Right atrium auricular region (tissue), 2 donors: ENCODE measurements at places on chromosomes 1 and 21. TPM values are rescaled to one million over a fixed set of nuclear protein-coding genes. Genes with fewer than 3 reads are reported as not detected.

Gene FTCD
- not detected for total RNA-seq

- DNase-seq: no peak
Measured at GRCh38 chr1:156641761-156642264, at the start of gene BCAN. BCAN (plus strand) TSS chr1:156642117; CDS start chr1:156646055, 3,938 bp downstream.

DNA sequence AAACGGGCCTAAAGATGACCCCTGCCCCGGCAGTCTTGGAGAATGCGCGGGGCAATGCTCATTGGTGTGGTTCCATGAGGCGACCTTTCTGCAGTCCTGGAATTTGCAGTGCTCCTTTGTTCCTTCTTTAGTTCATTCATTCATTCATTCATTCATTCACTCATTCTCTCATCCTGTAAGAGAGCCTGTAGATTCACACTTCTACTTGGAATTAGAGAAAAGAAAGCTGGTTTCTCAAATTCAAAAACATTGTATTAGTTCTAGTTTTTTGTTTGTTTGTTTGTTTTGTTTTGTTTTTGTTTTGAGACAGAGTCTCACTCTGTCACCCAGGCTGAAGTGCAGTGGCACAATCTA, 31.6 kb downstream of the PAX7 start:
- DNase-seq: no peak

Gene GBP3
- total RNA-seq: 10.4 TPM

GRCh38 chr1:53321366-53321765, 6.5 kb downstream of the LRP8 start:
- DNase-seq: no peak

DNA sequence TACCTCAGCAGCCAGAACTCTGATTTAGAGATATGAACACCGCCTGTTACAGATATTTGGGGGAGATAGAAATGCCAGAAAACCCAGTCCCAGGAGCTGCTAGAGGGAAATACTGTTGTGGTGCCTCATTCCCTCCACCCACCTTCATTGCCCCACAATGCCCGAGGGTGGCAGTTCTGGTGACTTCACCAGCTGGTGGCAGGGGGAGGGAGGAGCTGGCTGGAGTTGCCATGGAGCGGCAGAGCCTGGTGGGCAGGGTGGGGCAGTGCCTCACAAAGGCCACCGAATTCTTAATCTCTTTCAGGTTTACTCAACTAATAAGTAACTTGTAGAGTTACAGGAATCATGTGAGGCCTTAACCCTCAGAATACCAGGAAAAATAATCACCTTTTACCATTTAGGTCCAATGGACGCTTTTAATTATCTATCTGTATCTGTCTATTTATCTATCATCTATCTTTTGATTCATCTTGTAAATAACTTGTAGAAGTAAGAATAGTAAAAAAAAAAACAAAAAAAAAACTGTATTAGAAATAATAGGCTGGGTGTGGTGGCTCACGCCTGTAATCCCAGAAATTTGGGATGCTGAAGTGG, 11.7 kb upstream of the S100A11 start:
- DNase-seq: peak; percentile 77

GRCh38 chr1:150627826-150628410, 1.5 kb downstream of the ENSA start:
- peak; percentile 42 for DNase-seq

DNA sequence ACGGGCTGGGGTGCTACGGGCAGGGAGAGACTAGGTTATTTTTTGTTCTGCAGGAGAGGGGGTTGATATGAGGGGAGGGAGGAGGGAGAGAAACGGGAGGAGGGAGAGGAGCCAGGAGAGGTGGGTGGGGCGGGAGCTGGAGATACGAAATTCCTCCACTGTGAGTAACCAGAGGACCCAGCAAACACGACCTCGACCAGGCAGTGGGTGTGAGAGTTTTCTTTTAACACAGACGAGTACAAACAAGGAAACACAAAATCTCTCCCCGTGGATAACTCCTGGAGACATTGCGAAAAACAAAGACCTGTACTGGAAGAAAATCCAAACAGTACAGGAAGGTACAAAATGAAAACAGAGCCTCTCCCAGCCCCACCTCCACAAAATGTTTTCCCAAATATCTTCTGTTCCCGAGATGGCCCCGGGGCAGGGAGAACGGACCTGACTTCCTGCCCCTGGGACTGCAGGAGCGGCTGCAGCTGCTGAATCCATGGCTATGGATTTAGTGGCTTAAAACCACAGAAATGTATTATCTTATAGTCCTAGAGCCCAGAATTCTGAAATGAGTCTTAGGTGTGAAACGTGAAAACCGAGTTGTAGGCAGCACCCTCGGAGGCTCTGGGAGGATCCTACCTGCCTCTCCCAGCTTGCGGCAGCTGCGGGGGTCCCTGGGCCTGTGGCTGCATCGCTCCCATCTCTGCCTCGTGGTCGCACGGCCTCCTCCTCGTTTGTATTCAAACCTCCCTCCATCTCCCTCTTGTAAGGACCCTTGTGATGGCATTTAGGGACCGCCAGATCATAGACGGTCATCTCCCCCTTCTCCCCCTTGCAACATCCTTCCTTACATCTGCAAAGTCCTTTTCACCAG, 82.2 kb downstream of the RIPK4 start:
- no peak for DNase-seq

DNA sequence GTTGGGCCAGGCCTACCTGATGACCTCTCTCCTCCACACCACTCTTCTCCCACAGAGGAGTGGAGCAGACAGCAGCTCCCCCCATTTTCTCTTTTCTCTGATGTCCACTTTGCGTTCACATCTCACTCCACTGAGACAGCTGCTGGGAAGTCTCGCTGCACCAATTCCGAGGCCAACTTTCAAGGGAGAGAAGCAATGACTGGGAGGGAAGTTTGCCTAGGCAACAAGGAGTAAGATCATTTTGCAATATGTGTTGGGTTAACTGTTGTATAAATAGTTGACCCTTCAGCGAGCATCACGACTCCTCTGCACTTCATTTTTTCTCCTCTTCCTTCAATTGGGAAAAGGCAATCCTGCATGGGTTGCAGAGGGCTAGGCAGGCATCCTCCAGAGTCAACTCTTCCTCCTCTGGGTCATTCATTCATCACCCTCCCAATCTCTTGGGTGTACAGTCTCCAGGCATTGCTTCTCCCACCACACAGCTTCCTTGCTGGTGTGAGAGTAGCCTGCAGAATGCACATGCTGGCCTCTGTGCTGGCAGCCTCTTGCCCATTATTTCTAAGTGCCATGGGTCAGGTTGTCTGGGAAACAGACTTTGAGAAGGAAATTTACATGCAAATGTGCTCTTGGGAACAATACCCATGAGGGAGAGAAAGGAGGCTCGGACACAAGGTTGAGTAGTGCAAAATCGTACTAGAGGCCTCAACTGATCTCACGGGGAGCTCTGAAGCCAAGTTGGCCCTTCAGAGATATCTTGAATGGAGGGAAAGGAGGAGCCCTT, 75.8 kb upstream of the BCAR3 start:
- no peak for DNase-seq

DNA sequence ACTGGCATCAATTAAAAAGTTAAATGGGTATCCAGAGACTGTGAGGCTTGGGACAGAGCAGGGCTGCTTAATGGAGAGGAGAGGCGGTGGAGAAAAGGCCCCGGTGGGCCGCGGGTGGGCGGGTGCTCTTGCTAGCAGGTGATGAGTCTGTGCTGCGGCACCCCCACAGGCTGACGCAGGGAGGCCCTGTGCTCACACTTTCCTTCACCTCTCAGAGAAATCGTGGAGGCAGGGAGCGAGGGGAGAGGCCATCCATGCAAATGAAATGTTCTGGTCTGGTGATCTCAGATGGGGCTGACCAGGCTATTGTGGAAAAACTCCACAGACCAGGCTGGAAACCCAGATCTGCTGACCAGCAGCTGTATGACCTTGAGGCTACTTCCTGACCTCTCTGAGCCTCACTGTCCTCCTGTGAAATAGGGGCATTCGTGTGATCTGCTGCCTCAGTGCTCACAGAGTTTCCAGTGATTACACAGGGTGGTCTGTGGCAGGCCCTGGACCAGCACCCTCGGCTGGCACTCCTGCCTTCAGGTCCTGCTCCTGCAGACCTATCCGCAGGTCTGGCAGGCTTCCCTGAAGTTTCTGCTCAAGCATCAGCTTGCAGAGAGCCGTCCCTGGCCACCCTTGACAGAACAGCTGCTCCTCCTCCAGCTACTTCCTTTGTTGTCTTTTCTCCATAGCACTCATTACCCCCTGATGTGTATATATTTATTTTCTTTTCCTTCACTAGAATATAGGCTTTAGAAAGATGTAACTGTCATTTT, 89.2 kb downstream of the BEND5 start:
- DNase-seq: no peak

DNA sequence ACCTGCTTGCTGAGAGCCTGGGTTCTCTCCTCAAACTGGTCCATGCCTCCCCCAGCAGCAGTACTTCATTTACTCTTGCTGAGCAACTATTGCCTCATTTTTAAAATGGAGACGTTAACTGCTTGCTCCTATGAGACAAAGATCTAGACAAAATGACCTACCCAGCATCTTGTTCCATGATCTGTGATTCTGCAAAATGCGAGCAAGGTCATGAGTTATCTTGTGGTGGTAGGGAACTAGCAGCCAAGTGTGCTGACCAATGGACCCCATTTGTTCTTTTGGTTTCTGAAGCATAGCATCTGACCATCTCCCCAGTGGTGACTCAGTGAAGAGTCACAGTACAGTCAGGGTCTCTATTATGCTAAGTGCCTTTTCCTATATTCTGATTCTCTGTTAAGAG, 40.4 kb downstream of the TBX15 start:
- no peak for DNase-seq

Gene PGD
- 59.9 TPM for total RNA-seq

Gene TAS1R1
- total RNA-seq: not detected

- no peak for DNase-seq
Measured at GRCh38 chr1:245215071-245215470, 60.3 kb downstream of the KIF26B start.

DNA sequence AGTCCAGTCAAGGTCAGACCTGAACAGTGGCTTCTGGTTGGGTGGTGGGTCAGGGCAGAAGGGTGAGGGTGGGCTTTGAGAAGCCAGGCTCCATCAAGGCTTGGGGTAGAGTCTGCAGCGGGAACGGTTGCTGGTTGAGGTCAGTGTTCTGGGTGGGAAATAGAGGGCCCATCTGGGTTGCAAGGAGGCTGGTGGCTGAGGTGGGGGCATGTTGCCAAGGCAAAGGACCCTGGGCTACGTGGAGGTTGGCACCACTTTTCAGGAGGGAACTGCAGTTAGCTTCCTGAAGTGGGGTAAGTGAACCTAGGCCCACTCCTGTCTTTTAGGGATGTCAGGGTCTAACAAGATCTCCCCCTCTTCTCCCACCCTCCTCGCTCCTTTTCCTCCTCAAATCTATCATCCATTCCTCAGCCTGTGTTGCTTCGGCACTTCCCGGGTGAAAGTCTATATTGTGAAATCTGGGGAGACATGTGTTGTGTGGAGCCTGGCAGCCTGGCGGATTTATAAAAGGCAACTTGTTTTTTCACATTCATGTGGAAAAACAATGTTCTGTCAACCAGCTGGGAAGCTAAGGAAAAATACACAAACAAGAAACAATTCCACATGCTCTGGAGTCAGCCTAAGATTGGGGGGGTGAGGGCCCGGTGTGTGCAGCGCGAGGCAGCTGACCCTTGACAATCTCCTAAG, 1.5 kb downstream of the IL22RA1 start:
- DNase-seq: no peak

DNA sequence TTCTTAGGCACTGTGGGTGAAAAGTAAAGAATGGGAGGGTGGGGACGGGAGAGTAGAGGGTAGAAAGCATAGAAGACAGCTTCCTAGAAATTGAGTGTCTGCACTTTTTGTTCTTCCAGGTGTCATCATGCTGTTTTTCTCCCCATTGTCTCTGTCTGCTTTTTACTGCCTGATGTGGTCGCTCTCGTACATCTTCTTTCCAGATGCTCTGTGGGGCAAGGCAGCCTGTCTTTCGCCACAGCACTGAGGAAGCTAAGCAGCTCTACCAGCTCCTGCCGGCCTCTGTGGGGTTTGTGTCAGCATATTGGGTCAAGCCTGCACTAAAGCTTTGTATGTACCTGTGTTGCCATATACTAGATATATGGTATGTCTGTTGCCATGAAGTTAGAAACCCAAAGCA, 13.2 kb downstream of the TMEM269 start:
- no peak for DNase-seq

GRCh38 chr1:202376247-202376646, 27.7 kb downstream of the PPP1R12B start:
- DNase-seq: no peak

Gene GPR25
- not detected for total RNA-seq

GRCh38 chr1:234980291-234980644, 148.4 kb downstream of the TOMM20 start:
- DNase-seq: no peak

DNA sequence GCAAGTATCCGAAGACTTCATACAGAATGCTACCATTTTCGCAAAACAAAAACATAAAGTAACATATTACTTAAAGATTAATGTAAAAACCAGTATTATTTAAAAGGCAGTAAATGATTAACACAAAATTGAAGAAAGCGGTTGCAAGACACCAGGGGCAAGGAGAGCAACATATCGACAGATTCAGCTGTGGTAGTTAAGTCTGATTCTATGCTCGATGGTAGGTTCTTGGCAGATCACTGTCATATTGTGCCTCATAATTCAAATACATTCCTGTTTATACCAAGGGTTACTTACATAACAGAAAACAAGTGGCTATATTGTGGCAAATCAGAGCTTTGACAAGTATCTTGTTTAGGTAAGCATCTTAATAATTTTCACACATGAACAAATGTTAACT, 37.7 kb downstream of the NRIP1 start:
- no peak for DNase-seq

GRCh38 chr1:50421768-50422674, 1.2 kb downstream of the DMRTA2 start:
- DNase-seq: no peak

Gene GPR37L1
- 0.07 TPM for total RNA-seq

DNA sequence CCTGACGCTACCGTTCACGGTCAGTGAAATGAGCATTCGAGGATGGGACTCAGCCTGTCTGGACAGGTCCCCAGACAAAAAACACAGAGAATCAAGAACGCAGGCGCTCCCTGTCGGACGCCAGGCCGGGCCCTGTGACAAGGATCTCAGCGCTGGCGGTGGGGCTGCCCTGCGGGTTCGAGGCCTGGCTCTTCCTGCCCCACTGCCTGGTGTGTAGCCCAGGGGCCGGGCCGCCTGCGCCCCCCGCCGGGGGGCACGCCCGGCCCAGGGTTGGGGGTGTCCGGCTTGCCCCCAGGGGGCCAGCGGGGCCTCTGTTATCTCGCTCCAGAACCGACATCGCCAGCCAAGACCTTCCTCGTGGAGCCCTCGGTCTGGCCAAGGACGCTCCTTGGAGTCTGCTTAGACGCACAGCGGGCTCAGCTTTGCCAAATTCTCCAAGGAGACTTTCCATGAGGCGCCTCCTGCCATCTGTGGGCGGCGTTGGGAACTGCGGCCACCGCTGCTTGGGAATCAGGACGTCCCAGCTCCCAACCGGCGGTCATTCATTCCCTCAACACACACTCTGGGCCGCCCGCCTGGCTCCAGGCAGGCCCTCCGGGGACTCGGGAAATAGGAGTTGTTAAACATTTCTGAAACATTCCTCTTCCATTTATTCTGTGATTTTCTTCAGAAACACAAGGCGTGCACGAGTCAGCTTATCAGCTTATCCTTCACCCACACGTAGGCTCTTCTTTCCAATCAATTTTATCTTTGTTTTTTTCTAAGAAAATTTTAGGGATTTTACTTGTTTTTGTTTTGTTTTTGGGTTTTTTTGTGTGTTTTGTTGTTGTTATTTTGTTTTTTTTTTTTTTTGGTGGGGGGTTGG, 11.3 kb upstream of the RIPK4 start:
- DNase-seq: peak; percentile 94

Gene CNR2
- total RNA-seq: 0.04 TPM
